ENCODE measurements at places on chromosomes 6 and 20.

GRCh38 chr6:71048320-71049164, 91.7 kb upstream of the B3GAT2 start:
- DNase-seq, result no peak

- DNase-seq, result no peak
Measured at GRCh38 chr20:3223994-3224680, 14.8 kb downstream of the ITPA start.

DNA sequence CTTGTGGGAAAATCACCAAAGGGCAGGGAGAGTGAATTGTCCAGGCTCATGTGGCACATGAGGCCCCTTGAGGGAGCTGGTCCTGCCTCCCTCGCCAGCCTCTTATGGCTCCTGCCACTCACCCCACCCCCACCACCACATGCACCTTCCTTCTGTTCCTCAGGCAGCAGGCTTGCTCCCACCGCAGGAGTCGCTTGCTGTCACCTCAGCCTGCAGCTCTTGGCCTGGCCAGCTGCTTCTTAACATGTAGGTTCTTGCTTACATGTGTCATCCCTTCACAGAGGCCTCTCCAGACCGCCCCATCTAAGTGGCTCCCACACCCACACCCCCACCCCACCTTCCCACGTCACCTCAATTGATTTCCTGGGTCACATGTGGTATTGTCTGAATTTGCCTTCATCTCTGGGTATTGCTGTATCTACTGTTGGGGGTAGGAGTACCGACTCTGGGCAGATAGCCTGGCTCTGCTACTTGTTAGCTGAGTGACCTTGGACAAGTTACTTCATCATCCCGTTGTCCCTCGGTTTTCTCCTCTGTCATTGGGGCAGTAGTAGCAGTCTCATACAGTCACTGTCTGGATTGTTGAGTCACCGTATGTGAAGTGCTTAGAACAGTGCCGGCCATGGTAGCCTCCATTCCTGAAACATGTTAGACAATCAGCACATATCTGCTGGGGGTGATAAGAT, 41.7 kb downstream of the SLC9A8 start:
- DNase-seq, result no peak

GRCh38 chr6:131013495-131013894, 49.5 kb downstream of the EPB41L2 start:
- DNase-seq, result no peak

DNA sequence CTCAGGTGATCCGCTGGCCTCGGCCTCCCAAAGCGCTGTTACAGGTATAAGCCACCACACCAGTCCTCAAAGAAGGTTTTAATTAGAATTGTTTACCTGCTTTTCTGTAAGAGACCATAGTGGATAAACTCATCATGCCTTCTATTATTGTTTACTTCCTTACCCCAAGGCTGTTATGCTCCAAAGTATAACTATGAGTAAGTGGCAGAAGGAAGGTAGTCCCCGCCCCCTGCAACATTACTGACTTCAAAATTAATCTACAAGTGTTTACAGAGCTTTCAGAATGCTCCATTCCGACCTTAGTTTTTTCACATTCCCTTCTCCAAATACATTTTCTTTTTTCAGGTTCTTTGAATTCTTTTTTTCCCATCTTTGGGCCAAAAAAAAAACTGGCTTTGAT, 480.5 kb upstream of the NOX3 start:
- no peak for DNase-seq

- DNase-seq, result no peak
Measured at GRCh38 chr6:109672839-109673238, 18.2 kb downstream of the AK9 start.

- DNase-seq, result no peak
Measured at GRCh38 chr20:20549267-20549612, 163.2 kb downstream of the RALGAPA2 start.

- DNase-seq, result no peak
Measured at GRCh38 chr6:22717915-22718314, 148.5 kb downstream of the HDGFL1 start.

DNA sequence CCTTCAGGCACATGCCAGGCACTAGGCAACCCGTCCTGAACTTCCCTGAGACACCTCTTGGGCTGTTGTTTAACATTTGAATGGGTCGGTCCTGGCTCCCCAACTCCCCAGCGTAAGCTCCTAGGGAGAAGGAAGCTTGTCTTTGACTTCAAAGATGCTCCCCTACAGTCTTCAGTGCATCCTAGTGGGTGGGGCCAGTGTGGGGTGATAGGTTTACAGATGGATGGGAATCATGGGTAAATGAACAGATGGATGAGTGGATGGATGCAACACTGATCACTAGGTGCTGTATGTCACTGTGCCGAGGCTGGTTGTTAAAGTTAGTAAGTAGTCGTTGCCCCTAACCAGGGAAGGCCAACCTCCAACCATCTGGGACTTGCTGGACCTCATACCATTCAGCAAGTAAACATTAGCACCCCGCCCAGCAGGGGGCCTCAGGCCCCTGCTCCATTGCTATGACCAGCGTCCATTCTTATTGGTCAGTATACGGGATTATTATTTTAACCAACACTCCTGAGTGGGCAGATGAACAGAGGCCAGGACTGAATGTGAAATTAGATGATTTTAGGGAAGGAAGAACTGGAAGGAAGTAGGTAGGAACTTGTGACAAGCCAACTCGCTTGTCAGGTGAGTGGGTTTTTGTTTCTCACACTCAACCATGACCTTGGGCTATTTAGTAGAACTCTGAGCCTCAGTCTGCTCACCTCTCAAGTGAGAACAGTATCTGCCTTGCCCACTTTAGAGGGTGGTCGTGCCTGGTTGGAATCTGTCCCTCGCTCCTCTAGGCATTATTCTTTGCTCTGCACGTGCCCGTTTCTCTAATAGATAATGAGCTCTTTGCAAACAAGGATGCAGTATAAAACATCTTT, 82.9 kb upstream of the FOXP4 start:
- peak; percentile 66 for DNase-seq

GRCh38 chr20:40957265-40957760, 71.3 kb upstream of the TOP1 start:
- DNase-seq, result no peak

DNA sequence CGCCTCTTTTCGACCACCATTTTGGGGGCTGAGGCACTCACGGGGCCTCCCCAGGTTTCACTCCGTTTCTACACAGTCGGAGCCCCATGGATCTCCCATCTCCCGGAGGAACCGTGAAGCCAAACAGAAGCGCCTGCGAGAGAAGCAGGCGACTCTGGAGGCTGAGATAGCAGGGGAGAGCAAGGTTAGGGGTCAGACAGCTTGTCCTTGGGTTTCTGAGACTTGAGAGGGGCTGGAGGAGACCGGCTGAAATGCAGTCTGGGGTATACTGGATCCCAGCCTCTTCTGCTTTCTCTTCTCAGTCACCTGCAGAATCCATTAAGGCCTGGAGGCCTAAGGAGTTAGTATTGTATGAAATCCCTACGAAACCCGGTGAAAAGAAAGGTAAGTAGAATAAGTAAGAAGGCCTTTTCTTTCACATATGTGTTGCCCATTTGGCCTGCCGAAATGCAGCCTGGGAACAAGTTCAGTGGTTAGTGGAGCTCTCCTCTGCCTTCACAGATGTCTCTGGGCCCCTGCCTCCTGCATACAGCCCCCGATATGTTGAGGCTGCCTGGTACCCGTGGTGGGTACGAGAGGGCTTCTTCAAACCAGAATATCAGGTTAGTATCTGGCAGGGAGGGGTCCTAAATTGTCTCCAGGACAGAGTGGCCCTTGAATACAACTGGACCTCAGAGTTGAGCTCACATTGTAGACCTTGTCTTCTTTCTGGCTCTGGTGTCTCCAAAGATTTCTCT, 984 bp downstream of the VARS2 start:
- no peak for DNase-seq

GRCh38 chr6:79463621-79464050, 73.6 kb downstream of the LCA5 start:
- DNase-seq, result no peak

DNA sequence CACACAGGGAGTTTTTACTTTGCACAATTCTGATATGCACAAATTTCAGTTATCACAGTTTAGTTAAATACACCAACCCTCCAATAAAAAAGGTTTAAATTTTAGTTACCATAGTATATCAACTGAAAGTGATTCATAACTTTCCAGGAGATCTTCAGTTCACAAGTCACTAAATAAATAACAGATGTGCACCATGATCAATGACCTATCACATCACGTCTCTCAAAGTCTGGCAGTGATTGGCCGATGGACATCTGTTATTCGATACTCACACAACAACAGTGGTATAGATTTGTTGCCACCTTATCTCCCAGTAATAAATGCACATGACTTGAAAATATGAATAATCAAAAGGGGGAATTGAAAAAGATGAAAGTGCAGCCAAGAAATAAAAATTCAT, 66.8 kb upstream of the PTCHD4 start:
- no peak for DNase-seq

- DNase-seq, result no peak
Measured at GRCh38 chr6:122472022-122472340, 374 bp upstream of the SERINC1 start.

- DNase-seq, result no peak
Measured at GRCh38 chr20:64115171-64115911, 8.0 kb upstream of the NPBWR2 start.

GRCh38 chr20:32574296-32575226, 10.6 kb downstream of the NOL4L start:
- DNase-seq, result no peak

- no peak for DNase-seq
Measured at GRCh38 chr6:132388291-132388690, 13.0 kb downstream of the MOXD1 start.

GRCh38 chr20:46458866-46459750, 52.7 kb upstream of the ELMO2 start:
- DNase-seq, result no peak

GRCh38 chr6:127221201-127221600, 45.5 kb upstream of the RNF146 start:
- DNase-seq, result no peak

DNA sequence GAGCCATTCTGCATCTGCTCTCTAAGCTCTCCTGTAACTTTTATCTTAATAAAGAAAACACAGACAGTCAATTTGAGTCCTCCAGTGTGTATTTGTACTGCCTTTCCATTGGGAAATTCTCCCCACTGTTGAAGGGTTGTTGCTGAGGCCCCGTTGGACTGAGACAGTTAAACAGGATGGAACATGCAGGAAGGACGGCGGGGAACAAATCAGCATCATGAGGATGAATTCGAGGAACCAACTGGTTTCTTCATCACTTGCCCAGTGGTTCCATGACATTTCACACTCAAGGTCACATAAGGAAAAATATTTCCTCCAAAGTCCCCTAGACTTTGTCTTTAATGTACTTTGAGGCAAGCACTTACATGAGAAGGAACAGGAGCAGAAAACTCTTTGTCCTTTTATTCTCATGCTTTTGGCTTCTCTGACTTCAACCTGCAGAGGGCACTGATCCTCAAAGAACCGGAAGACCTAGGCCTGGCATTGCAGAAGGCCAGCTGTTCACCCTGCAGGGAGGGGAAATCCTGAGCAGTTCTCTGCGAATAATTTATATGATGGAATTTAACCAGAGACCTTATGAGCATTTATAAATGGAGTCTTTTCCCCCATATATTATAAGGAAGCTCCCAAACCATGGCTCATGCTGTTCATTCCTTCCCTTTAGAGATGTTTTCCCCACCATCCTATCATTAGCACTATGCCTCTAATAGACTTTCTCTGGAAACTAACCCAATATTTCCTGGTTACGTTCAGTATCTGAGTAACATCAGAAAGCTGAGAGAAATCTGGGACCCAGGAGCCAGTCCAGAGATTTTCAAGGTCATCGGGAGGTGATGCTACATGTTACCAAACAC, 55.2 kb upstream of the ADGRF1 start:
- DNase-seq, result peak; percentile 31

DNA sequence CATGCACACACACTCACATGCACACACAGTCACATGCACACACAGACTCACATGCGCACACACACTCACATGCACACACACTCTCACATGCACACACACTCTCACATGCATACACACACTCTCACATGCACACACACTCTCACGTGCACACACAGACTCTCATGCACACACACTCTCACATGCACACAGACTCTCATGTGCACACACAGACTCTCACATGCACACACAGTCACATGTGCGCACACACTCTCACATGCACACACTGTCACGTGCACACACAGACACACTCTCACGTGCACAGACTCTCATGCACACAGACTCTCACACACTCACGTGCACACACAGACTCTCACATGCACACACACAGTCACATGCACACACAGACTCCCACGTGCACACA, 36.6 kb upstream of the VSX1 start:
- DNase-seq, result no peak

DNA sequence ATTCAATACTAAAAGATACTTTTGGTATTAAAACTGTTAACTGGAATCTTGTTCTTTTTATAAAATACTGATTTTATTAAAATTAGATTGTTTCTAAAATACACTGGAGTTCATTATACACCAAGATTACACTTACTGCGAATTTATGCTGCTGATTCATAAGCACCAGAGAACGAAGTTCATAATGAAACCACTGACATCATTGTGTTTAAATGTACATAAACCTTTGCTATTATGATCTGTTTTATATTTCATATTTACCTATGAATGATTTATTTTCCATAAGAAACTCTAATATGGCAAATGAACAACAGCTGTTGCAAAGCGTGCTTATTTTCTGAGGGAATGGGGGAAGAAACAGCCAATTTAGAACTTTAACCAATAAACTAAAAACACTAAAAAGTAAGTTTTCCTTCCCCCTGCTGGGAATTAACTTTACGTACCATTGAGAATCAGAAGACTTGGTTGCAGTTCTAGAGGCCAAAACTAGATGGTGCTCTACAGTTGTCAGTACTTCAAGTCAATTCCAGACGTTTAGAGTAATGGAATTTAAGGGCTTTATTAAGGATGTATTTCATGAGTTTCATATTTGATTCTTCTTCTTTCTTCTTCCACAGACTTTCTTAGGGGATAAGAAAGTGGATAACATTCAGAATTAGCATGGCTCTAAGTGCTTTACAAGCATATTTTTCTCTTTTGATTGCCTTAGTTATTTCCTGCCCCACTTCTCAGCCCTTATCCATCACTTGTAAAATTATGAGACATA, 30.8 kb upstream of the COL19A1 start:
- peak; percentile 8 for DNase-seq

GRCh38 chr6:97081010-97081590, 156.6 kb downstream of the KLHL32 start:
- no peak for DNase-seq

DNA sequence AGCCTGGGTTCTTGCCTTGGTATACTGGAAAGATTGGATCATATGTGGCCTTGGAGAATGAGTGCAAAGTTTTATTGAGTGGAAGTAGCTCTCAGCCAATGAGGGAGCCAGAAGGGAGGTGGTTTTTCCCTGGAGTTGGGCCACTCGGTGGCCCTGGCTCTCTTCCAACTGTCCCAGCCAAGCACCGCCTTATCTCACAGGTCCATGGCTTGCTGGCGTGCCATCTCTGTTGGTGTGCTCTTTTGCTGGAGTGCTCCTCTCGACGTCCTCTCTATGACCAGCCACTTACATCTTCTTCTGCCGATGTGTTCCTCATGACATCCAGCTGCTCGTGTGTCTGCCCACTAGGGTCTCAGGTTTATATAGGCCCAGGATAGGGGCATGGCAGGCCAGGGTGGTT, 505.9 kb upstream of the SYNCRIP start:
- no peak for DNase-seq

- DNase-seq, result no peak
Measured at GRCh38 chr6:150723857-150724256, 124.2 kb downstream of the PLEKHG1 start.

- DNase-seq, result no peak
Measured at GRCh38 chr6:107691062-107691751, 132.9 kb downstream of the SCML4 start.
